CD4-positive, alpha-beta T cell treated with Interferon alpha-2 for 1 hour (primary cell): ENCODE measurements at places on chromosomes 1 and 21.
A peak's percentile ranks its signal among the peaks of the same experiment; 100 is the strongest.

DNA sequence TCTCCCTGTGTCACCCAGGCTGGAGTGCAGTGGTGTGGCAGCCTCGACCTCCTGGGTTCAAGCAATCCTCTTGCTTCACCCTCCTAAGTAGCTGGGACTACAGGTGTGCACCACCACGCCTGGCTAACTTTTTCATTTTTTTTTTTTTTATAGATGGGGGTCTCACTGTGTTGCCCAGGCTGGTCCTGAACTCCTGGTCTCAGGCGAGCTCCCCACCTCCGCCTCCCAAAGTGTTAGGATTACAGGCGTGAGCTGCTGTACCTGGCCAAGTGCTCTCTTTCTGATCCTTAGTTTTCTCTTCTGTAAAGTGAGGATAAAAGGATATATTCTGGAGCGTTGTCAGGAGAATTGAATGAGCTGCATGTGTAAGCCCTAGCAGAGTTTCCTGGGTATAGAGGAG lies 68.7 kb downstream of the GALNT2 start:
- DNase-seq, result no peak

- no peak for DNase-seq
Observed at GRCh38 chr21:44907966-44908895, 12.5 kb downstream of the ITGB2 start.

DNA sequence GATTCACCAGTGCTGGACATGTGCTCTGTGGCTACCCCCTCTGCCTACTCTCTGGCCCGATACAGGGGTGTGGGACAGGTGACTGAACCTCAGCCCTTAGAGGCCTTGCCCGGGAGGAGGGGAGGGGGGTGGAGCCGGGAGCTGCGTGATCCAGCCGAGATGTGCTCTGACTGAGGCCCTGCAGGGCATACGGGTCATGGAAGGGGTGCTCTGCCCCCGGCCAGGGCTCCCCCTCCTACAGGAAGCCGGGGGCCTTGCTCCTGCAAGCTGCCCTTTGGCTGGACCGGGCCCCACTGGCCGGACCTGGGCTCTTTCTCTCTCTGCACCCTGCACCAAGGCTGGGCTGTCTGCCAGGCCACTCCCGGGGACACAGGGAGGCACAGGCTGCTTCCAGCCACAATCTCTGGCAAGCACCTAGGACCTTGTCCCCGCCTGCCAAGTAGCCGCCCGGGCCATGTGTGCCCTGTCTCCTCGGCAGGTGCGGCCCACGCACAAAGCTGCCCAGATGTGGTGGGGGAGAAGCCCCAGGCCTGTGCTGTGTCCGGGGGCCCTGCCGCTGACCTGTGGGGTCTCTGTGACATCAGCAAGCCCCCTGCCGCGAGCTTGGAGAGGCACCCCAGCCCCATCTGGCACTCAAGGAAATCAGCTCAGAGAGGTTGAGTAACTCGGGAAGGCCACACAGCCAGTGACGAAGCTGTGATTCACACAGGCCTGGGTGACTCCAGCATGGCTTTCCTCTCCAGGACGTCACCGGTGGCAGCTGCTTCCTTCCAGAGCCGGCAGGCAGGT lies 1.5 kb downstream of the SCNN1D start:
- no peak for DNase-seq

GRCh38 chr1:17437260-17437579 lies 2.3 kb downstream of the RCC2 start:
- no peak for DNase-seq

DNA sequence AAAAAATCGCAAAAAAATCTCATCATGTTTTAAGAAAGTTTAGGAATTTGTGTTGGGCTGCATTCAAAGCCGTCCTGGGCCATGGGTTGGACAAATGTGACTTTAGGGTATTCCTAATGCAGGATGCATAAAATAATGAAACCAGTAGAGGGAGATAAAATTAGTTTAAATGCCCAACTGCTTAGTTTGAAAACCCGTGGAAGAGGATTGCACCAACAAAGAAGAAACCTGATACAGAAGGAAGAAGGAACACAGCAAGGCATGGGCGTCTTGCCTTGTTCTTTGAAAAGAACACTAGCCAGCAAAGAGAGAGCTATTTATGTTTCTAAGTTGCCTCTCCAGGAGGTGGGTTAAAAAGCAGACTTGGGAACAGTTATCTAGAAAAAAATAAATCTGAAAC lies 37.9 kb downstream of the WDR3 start:
- no peak for DNase-seq

- DNase-seq, result no peak
Observed at GRCh38 chr1:6582370-6582769, 2.6 kb downstream of the ZBTB48 start.

DNA sequence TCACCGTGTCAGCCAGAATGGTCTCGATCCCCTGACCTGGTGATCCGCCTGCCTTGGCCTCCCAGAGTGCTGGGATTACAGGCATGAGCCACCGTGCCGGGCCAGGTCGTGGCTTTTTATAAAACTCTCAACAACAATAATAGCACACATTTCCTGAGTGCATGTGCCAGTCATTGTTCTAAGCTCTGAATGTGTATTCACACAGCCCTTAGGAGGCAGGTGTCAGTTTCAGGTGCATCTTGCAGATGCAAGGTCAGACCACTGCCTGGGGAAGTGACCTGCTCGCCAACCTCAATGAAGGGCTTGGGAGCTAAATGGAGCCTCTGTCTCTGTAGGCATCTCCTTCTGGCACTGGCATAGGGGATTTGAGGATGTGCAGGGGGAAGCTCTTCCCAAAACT lies 1.6 kb upstream of the LEFTY2 start:
- DNase-seq, result no peak

DNA sequence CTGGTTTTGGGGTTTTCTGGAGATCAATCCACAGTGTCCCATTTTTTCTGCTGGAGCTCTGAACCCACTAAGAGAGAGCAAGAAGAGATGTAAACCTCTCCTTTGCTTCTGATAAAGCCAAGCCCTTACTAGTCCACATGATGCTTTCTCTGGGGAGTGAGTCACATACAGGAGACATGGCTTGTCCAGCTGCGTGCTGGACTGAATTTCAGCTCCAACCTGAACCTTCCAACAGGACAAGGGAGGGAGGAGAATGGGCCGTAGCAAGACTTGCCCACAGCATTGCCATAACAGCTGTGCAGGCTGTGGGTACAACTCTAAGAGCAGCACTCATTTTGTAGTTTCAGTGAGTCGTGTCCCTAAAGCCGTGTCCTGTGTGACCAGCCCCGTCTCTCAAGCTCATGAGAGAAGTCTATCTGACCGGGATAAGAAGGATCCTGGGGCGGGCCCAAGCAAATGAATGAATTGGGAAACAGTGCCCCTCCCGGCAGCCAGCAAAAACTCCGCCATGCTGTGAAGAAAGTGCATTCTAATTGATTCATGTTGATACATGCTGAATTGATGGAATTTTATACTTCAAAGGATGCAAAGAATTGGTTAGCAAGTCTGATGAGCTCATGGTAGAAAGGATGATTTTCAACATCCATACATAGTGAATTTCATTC lies 195.2 kb downstream of the GABPA start:
- no peak for DNase-seq

- peak; percentile 30 for DNase-seq
Observed at GRCh38 chr1:181396171-181396670, 87.1 kb upstream of the CACNA1E start.

DNA sequence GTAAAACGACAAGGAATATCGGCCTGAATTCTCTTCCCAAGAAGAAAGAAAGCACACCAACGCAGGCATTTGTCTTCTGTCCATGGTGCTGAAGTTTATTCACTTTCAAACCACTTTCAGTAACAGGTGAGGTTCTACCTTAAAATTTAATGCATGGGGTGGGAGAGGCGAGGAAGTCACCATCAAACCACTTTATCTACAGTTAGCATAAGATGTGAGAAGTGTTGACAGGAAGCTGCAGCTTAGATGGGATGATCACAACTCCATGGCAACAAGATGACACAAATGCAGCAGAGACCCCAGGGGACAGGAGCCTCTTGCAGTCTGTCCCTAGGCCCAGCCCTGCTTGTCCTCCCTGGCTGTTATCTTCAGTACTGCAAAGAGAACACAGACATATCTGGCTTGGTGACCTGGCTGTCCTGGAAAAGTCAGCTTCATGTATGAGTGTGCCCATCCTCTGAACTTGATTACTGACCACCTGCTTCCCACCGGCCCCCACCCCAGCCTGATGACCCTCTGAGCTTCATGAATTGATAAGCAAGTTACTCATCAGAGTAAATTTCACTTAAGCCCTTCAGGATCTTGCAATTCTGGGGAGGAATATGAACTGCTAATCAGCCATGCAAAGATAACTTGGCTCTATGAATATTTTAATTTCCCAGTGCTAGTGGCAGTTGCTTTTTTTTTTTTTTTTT lies 1.8 kb downstream of the NPPA start:
- DNase-seq, result no peak

- DNase-seq, result no peak
Observed at GRCh38 chr21:33339918-33340317, 15.1 kb downstream of the IFNAR1 start.

- DNase-seq, result no peak
Observed at GRCh38 chr1:205832326-205832751, 17.6 kb downstream of the PM20D1 start.

- no peak for DNase-seq
Observed at GRCh38 chr1:94790246-94790645, 29.9 kb upstream of the SLC44A3 start.

DNA sequence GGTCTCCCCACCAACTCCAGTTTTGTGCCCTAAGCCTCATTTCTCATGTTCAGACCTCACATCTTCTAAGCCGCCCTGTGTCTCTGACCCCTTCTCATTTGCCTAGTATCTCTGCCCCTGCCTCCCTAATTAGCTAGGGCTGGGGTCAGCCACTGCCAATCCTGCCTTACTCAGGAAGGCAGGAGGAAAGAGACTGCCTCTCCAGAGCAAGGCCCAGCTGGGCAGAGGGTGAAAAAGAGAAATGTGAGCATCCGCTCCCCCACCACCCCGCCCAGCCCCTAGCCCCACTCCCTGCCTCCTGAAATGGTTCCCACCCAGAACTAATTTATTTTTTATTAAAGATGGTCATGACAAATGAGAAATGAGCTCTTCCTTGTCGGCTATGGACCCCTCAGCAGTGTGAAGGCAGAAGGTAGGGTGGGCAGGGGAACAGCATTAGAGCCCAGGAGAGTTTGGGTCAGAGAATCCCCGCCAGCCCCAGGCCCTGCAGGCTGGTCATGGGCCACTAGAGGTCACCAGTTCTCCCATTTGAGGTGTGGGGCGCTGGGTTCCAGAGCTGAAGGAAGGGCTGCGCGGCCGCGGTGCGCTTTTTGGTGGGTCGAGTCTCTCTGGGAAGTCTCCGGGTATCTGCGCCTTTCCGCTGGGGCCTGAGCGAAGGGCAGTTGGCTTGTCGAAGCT lies 11.5 kb downstream of the ADAMTSL4 start:
- peak; percentile 89 for DNase-seq
